Activated naive CD8-positive, alpha-beta T cell treated with anti-CD3 and anti-CD28 coated beads, Interleukin-2, amount 50 U/mL, for 16 hours (primary cell): ENCODE measurements at places on chromosomes 3 and 15.

DNA sequence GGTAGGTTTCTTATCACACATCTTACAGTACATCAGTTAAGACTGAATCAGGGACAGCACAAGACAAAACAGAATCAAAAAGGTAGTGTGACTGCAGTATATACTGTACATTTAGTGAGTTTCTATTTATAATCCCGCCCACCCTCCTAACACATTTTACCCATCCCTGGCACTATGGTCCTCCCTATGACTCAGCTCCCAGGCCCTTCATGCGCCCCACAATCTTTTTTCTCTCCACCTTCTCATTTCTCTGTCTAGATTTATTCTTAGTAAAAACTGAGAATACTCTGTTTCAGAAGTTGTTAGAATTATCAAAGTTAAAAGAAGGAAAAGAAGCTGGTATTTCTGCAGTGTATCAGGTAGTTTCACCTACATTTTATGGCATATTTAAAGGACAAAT, 427.3 kb downstream of the CNTN4 start:
- DNase-seq, result no peak

- DNase-seq, result no peak
Observed at GRCh38 chr3:42749753-42750231, 23.3 kb downstream of the CCDC13 start.

GRCh38 chr3:180926526-180926925, 14.1 kb downstream of the FXR1 start:
- no peak for DNase-seq

GRCh38 chr15:82570721-82571508, 30.7 kb upstream of the RPS17 start:
- DNase-seq, result no peak
